ENCODE measurements at places on chromosomes 5 and 9.
A peak's percentile ranks its signal among the peaks of the same experiment; 100 is the strongest.

GRCh38 chr5:127280491-127281220, 9.9 kb upstream of the MEGF10 start:
- DNase-seq = no peak

DNA sequence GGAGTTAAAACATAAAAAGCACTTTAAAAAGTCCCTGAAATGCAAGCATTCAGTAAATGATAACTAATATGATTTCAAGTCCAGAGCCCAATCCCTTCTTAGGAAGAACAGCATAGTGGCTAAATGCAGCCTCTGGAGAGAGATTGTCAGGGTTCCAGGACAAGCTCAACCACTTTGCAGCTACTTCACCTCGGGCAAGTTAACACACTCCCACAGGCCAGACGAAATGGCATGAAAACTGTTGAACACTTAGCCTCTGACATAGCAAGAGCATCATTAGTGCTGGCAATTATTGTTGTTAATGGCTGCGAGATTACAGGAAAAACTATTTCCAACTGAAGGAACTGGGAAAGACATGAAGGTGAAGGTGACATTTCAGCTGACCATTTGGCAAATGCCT, 205.8 kb downstream of the GRIA1 start:
- DNase-seq = no peak

- no peak for DNase-seq
Measured at GRCh38 chr5:82072138-82072537, 100.3 kb downstream of the ATG10 start.

- DNase-seq = no peak
Measured at GRCh38 chr5:132181011-132181629, 46.5 kb downstream of the P4HA2 start.

GRCh38 chr5:168030912-168031311, 260.5 kb upstream of the WWC1 start:
- no peak for DNase-seq

DNA sequence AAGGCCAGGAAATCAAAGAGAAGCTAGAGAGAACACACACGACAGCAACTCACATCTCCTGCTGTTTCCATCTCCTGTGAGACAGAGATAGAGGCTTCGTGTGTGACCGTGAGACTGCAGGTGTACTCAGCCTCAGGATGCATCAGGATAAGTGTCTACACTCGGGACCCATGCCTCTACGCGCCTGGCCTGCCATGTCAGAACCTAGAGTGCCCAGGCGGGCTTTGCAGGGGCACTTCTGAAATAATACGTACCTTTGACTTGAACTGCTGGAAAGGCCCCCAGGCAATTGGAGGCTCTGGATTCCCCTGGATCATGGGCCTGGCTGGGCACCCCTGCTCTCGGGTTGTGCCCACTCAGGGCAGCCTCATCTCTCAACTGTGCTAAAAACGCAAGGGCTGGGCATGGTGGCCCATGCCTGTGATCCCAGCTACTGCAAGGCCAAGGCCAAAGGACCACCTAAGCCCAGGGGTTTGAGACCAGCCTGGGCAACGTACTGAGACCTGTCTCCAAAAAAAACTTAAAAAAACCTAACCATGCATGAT, 13.0 kb downstream of the CLPTM1L start:
- no peak for DNase-seq

- no peak for DNase-seq
Measured at GRCh38 chr5:157025093-157025698, 33.7 kb downstream of the HAVCR1 start.

GRCh38 chr5:68305223-68305870, 89.8 kb downstream of the PIK3R1 start:
- DNase-seq = no peak

DNA sequence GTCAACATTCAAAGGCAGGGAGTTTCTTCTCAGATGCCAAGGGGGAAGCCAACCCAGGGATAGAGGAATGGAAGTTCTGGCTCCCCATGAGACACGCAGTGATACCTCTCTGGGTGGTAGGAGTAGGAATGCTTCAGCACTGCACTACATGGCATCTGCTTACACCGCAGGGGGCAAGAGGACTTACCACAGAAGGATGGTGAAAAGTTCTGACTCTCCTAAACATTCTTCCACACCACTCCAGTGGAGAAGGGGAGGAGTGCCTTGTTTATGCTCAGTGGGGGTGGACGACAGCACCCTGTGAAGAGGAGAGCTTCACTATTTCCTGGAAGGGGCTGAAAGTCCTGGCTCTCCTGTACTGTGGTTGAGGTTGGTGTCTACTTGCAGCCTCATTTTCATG, 1011.3 kb upstream of the WWC1 start:
- no peak for DNase-seq

DNA sequence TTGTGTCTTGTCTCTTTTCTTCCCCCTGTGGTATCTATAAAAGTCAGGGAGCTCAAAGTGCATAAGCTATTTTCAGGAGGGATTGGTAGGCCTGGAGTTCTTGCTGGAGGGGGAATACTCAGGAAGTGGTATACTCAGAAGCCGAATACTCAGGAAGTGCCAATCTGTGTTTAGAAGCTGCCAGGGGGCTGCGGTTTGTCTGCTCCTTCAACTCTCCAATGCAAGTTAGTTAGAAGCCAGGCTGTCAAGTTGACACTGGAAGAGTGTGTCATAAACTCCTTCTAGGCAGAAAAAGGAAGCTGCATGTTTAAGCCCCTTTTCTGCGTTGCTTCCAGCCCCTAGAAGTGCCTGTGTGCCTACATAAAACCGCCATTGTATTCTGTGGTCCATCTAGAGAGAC, 366.5 kb downstream of the TAF11L14 start:
- DNase-seq = no peak

DNA sequence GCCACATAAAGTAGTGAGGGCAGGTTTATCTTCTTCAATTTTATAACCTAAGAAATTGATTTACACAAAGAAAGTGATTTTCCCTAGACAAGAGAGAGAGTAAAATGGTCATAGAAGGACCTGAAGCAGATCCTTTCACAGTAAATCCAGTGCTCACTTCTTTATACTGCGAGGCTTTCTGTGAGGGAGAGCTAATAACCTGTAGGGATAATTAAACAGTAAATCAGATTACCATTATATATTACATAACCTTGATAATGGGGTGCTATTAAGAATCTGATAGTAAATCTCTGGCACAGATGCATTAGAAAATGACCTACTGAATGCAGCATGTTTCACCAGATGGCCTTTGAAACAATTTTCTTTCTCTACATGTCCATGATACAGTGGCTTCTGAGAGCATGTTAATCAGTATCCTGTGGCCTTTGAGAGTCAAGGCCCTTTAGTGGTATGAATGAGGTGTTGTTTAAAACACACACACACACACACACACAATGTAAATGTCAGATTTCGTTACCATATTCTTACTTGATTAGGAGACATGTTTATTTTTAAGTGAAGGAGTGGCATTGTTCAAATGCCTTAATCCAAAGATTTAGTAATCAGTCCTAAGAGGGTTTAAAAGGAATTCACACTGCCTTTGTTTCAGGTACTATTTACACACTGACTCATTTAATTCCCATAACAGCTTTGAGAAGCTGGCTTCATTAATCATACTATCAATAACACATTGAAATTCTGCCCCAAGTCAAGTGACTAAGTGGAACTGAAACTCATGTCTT, 124.7 kb downstream of the ALDH1A1 start:
- peak; percentile 35 for DNase-seq

DNA sequence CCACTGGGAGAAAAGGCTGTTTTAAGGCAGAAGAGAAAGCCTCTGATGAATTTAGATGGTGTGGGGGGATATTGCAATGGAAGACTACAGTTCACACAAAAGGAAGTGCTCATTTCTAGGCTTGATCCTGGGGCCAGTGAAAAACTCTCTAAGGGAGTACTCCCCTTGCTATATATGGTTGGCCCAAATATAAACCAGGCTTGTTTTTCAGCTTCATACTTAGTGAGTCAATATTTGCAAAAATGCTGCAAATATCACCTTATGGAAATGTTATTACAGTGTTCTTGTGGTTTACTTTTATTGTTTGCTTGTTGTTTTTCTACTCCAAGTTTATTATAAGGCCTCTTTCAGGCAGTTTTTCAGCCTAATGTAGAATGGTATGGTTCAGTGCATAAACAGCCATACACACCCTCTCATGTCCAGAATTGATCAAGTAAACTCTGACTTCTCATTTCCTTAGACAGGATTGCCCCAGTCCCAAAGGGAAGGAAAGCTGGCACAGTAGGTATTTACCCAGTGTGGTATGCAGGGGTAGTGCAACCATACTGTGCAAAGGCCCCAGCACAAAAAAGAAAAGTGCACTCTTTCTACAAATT, 115.1 kb downstream of the FEM1C start:
- no peak for DNase-seq

DNA sequence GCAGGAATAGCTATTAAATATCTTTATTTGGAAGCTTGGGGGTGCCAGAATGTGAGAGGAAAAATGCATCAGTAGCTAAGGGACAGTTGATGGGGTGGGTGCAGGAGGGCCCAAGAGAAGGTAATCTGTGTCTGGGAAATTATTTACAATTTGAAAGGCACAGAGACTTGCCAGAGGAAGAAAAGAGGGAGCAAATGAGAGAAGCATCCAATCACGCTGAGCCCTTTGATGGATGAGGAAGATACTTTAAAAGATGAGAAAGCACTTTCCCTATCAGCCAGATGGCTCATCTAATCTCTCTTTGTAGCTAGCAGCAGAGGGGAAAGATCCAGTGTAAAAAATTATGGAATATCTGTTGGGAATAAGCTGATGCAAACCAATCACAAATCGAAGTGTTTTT, 57.0 kb upstream of the ABCA1 start:
- no peak for DNase-seq

GRCh38 chr9:21796768-21797167, 5.7 kb upstream of the MTAP start:
- DNase-seq = peak; percentile 47

DNA sequence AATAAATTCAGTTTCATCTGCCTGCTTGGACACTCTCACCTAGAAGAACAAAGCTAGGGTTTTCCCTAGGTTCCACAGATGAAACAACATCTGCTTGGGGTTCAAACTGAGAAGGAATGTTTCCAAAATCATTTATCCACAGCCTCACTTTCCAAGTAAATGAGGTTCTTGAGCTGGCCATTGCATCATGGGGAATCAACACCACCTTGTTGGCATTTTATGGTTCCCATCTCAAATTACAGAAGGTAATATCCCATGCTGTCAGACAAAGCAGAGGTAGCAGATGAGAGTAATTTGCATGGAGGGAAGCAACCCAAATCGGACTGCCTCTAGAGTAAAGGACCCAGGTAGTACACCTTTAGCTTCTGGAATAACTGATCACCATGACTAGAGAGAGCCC, 10.5 kb upstream of the NR4A3 start:
- no peak for DNase-seq

- DNase-seq = no peak
Measured at GRCh38 chr9:119853126-119853525, 483.9 kb upstream of the BRINP1 start.

GRCh38 chr9:107280543-107280942, 2.5 kb upstream of the RAD23B start:
- no peak for DNase-seq

GRCh38 chr5:74242516-74242915, 398.0 kb downstream of the ENC1 start:
- DNase-seq = no peak

DNA sequence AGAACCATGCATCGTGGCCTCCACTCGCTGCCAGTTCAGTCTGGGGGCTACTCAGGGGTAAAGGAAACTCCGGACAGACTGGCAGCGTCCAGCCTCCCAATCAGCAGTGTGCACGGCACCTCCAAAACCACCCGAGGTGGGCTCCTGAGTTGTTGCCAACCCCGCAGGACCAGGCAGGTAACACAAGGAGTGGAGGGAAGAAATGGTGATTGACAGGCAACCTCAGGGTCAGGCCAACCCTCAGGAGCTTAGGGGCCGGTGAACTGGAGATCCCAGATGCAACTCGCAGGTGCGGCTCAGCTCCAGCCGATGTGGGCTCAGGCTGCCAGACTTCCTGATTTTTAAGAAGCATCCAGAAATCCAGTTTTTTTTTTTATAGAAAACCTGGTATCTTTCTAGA, 37.3 kb upstream of the AKNA start:
- DNase-seq = no peak

All from fibroblast of the aortic adventitia (primary cell).